Activated CD8-positive, alpha-beta memory T cell treated with anti-CD3 and anti-CD28 coated beads, Interleukin-2, amount 10 ng/mL, durations not matched to agents 7 days and 5 days (primary cell): ENCODE measurements at places on chromosomes 5 and 9. TPM values are rescaled to one million over a fixed set of nuclear protein-coding genes. Genes with fewer than 3 reads are reported as not detected.
A peak's percentile ranks its signal among the peaks of the same experiment; 100 is the strongest.

Gene IL4
- total RNA-seq, result 2.5 TPM

Gene FAM221B
- total RNA-seq, result not detected

Gene DDX4
- 0.29 TPM for total RNA-seq

Gene SLC6A18
- total RNA-seq, result not detected

Gene OR1Q1
- total RNA-seq, result not detected

Gene PTAR1
- 47.5 TPM for total RNA-seq

Gene NTRK2
- 2.9 TPM for total RNA-seq

Gene UNC13B
- total RNA-seq, result 1.2 TPM

Gene FBP1
- total RNA-seq, result 0.30 TPM

DNA sequence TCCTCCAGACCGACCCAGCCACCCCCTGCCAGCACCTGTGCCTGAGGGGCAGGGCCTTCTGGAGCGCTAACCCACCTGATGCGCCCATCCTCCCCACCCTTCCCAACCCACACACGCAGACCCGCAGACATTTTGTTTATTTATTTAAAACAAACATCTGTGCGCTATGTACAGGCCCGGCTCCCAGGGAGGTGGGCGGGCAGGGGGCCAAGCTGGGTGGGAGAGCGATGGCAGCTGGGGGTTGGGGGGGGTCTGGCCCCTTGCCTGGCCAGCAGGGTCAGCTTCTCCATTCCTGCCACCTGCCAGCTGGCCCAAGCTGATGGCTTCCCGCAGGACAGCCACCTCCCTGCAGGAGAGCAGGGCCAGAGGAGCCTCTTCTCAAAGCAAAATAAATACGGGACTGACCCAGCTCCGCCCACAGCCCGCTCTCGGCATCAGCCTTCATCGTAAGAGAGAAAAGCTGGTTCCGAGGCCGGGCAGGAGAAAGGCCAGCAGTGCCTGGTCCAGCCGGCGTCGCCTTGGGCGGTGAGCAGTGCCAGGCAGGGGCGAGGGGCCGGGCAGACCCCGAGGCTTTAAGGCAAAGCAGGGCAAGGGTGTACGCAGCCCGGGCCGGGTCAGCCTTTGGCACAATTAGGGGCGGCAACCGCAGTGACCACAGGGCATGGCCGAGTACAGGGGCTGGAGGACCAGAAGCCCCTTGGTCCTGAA, 10.9 kb upstream of the CLIC3 start:
- H3K4me3 ChIP-seq, result no peak overlapping the region
- H3K36me3 ChIP-seq, result no peaks in the 10 kb centered on the region
- H3K27ac ChIP-seq, result no peak overlapping the region
- peaks cover 25% of the 10 kb centered on the region for H3K4me1 ChIP-seq

- no peak for DNase-seq
- no peaks in the 10 kb centered on the region for H3K36me3 ChIP-seq
- H3K27me3 ChIP-seq, result no peaks in the 10 kb centered on the region
- H3K4me3 ChIP-seq, result no peak overlapping the region
- peaks cover 27% of the 10 kb centered on the region for H3K4me1 ChIP-seq
Measured at GRCh38 chr9:105296445-105296844, 52.0 kb downstream of the SLC44A1 start.

- no peak for DNase-seq
- peak overlapping the region; percentile 53 for H3K4me3 ChIP-seq
- peaks cover 3% of the 10 kb centered on the region for H3K36me3 ChIP-seq
- peaks cover 9% of the 10 kb centered on the region for H3K4me1 ChIP-seq
- H3K27ac ChIP-seq, result no peak overlapping the region
- H3K27me3 ChIP-seq, result peaks cover 43% of the 10 kb centered on the region
Measured at GRCh38 chr9:504921-505740, 290.5 kb downstream of the DOCK8 start.

GRCh38 chr9:81968026-81968425, 20.5 kb upstream of the SPATA31D1 start:
- no peaks in the 10 kb centered on the region for H3K4me1 ChIP-seq
- H3K27ac ChIP-seq, result no peak overlapping the region
- H3K36me3 ChIP-seq, result no peaks in the 10 kb centered on the region
- H3K27me3 ChIP-seq, result no peaks in the 10 kb centered on the region
- DNase-seq, result no peak

DNA sequence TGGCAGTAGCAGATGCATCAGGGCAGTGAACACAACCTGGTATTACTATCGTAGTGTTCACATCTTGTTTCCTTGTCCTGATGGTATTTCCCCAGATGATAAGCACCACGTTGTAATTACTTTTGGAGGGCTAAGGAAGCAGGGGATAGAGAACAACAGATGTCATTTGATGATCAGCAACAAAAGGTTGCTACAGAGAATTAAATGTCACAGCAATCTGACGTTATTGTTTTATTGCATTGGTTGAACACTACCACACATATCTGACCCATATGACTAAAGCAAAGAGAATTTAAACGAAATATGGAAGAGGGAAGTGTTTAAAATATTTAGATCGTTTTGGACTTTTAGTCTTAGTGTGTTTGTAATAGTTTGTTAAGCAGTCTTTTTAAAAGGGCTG, 408.3 kb downstream of the SH3GL2 start:
- no peak for DNase-seq
- no peaks in the 10 kb centered on the region for H3K4me1 ChIP-seq
- no peak overlapping the region for H3K4me3 ChIP-seq
- H3K27me3 ChIP-seq, result no peaks in the 10 kb centered on the region
- no peak overlapping the region for H3K27ac ChIP-seq

DNA sequence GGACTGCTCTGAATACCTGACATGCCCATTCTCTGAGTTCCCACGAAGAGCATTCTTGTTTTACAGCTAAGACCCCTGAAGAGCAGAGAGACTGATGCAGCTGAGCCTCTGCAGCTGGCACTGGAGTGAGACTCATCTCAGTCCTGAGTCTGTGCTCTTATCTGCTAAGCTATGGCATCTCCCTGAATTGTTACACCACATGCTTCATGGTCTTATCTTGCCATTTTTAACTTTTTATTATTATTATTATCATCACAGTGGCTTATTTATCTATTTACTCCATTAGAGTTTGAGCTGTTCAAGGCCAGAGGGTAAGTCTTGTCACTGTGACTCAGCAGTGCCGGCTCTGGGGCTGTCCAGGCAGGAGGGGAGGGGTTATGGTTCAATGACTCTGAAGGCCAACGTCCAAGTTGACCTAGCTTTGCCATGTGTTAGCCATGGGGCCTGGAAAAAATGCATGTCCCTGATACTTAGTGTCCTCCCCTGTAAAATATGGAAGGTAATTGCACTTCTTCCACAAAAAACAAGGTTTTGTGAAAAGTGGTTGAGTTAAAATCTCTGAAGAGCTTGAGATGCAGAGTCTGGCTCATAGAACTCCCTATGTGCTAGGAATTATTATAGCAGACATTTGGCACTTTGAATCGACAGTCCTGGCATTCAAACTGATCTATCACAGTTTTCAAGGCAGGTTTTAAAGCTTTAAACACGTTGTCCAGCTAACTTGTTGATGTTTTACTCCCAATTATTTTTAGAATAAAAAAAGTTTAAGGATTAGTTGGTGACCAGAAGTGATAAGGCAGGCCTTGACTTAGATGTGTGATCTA, 94.6 kb downstream of the ALDH1A1 start:
- H3K4me3 ChIP-seq, result no peak overlapping the region
- H3K27ac ChIP-seq, result no peak overlapping the region
- H3K4me1 ChIP-seq, result no peaks in the 10 kb centered on the region
- H3K36me3 ChIP-seq, result no peaks in the 10 kb centered on the region

DNA sequence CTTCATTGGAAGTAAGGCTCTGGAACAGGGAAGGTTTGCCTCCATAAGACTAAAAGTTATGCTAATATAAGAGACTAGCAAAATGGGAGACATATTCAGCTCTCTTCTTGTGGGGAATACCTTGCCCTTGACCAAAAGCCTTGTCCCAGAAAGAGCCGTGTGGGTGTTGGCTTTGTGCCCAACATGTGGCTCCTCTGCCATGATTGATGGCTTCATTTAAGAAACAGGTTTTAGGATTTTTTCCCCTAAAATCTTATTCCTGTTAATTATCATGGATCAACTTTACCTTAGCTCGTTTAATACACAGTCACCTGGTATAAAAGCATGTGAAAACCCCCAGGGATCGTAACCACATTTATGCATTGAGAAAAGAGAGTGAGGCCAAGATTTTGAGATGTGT, 38.9 kb downstream of the DOCK8 start:
- peaks cover 37% of the 10 kb centered on the region for H3K4me1 ChIP-seq
- H3K27ac ChIP-seq, result no peak overlapping the region
- no peak for DNase-seq
- H3K27me3 ChIP-seq, result no peaks in the 10 kb centered on the region
- peaks cover 36% of the 10 kb centered on the region for H3K36me3 ChIP-seq
- no peak overlapping the region for H3K4me3 ChIP-seq

DNA sequence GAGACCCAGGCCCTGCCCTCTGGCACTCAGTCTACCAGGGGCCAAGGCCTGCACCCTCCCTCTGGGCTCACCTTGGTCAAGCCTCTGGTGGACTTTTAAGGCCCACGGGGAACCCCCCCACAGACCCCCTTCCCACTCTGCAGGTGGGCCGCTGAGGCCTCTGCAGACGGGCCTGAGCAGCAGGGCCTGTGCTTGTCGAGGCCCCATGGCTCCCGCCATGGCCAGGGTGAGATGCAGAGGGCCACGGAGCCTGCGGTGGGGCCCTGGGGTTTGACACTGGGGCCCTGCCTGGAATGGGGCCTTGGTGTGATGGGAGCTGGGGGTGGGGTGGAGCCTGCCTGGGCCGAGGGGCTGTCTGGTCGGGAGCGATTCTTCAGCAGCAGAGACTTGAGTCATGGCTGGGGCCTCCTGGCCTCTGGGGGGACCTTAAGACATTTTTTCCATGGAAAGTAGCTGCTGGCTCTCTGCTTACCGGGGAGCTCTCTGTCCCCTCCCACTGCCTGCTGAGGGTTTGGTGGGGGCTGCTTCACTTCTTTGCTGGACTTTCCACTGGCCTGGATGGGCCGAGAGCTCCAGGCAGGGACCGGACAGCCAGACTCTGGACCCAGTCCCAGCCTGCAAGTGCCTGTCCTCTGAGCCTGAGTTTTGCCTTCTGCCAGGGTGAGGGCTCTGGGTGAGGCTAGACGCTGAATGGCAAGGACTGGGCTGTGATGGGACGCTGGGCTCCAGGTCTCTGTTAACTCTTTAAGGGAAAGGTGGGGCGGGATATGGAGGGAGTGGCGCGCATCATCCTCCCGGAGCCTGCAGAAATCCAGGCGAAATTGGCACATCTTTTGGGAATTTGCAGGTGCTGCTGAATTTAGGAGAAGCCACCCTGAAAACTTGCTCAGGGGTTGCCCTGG, 132.2 kb downstream of the RXRA start:
- no peaks in the 10 kb centered on the region for H3K36me3 ChIP-seq
- no peak overlapping the region for H3K4me3 ChIP-seq
- no peaks in the 10 kb centered on the region for H3K27me3 ChIP-seq

GRCh38 chr5:1175015-1175414, 26.4 kb upstream of the SLC6A19 start:
- no peaks in the 10 kb centered on the region for H3K27me3 ChIP-seq
- H3K36me3 ChIP-seq, result no peaks in the 10 kb centered on the region
- no peak for DNase-seq
- H3K27ac ChIP-seq, result no peak overlapping the region

GRCh38 chr5:41277476-41278245, 64.3 kb upstream of the C6 start:
- no peaks in the 10 kb centered on the region for H3K4me1 ChIP-seq
- no peak overlapping the region for H3K4me3 ChIP-seq
- no peak for DNase-seq

GRCh38 chr5:160637357-160638090, 214.5 kb downstream of the ATP10B start:
- H3K4me1 ChIP-seq, result no peaks in the 10 kb centered on the region
- peaks cover 5% of the 10 kb centered on the region for H3K27me3 ChIP-seq
- H3K27ac ChIP-seq, result no peak overlapping the region
- H3K36me3 ChIP-seq, result no peaks in the 10 kb centered on the region
- no peak overlapping the region for H3K4me3 ChIP-seq

GRCh38 chr5:109743770-109744212, 54.1 kb downstream of the MAN2A1 start:
- no peak overlapping the region for H3K27ac ChIP-seq
- no peak for DNase-seq
- H3K27me3 ChIP-seq, result no peaks in the 10 kb centered on the region
- peaks cover 15% of the 10 kb centered on the region for H3K36me3 ChIP-seq

GRCh38 chr9:35682520-35683315, 7.0 kb downstream of the TPM2 start:
- H3K27ac ChIP-seq, result no peak overlapping the region
- H3K4me1 ChIP-seq, result peaks cover 1% of the 10 kb centered on the region
- no peaks in the 10 kb centered on the region for H3K27me3 ChIP-seq
- DNase-seq, result no peak
- H3K36me3 ChIP-seq, result no peaks in the 10 kb centered on the region

DNA sequence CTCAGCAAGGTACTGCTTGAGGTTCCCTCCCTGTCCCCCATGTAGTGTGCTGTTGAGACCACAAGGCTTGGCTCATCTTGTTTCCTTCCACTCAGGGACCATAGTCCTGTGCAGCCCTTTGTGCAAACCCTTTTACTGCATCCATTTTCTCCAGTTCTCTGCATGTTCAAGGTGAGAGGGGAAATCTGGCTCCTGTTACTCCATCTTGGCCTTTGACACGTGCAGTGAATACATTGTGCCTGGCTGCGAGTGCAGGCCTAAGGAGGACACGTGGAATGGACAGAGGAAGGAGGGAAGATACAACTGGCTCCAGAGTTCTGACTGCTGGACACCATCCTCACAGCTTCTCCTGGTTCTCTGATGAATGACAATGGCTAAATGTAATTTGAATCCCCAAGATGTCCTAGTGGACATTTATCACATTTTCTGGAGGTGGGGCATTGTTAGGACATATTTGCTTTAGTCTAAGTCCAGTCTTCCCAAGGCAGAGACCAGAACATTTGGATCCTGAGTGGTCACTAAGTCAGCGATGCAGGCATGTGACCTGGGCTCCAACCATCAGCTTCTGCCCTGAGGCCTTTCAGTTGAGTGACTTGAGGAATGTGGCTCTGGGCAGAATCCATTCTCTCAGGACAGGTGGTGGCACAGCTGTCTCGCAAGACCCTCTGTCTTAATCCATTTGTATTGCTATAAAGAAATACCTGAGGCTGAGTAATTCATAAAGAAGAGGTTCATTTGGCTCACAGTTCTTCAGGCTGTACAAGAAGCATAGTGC, 189.0 kb upstream of the DAP start:
- no peak overlapping the region for H3K27ac ChIP-seq
- no peak for DNase-seq
- no peak overlapping the region for H3K4me3 ChIP-seq
- no peaks in the 10 kb centered on the region for H3K36me3 ChIP-seq

GRCh38 chr9:21961569-21961968, 32.6 kb downstream of the CDKN2A start:
- peaks cover 17% of the 10 kb centered on the region for H3K4me1 ChIP-seq
- H3K36me3 ChIP-seq, result peaks cover 3% of the 10 kb centered on the region
- H3K27me3 ChIP-seq, result peaks cover 61% of the 10 kb centered on the region
- no peak overlapping the region for H3K4me3 ChIP-seq
- no peak overlapping the region for H3K27ac ChIP-seq

GRCh38 chr9:88551546-88552137, 16.7 kb downstream of the NXNL2 start:
- H3K4me3 ChIP-seq, result no peak overlapping the region
- H3K4me1 ChIP-seq, result no peaks in the 10 kb centered on the region
- H3K27me3 ChIP-seq, result peaks cover 31% of the 10 kb centered on the region
- DNase-seq, result no peak
- no peaks in the 10 kb centered on the region for H3K36me3 ChIP-seq

GRCh38 chr9:131691969-131692611, 47.8 kb downstream of the RAPGEF1 start:
- H3K36me3 ChIP-seq, result peaks cover 16% of the 10 kb centered on the region
- no peaks in the 10 kb centered on the region for H3K27me3 ChIP-seq
- peak overlapping the region; percentile 45 for H3K27ac ChIP-seq
- H3K4me1 ChIP-seq, result peaks cover 82% of the 10 kb centered on the region
- H3K4me3 ChIP-seq, result no peak overlapping the region
- DNase-seq, result no peak
